ENCODE measurements at places on chromosomes 2 and 18. TPM values are rescaled to one million over a fixed set of nuclear protein-coding genes. Genes with fewer than 3 reads are reported as not detected.

DNA sequence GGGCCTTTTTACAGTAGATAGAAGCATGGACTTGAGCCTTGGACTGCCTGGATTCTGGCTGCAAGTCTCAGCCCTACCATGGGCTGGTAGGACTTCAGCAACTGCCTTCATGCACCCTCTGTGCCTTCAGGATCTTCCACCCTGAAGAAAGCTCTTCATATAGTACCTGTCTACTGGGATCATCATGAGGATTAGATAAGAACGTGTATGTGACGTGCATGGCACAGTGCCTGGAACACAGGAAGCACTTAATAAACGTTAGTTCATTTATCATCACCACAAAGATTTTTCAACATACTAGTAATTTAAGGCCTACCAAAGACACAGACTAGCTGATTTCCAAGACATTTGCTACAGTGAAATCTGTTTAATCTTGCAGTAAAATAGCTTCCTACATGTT lies 53.2 kb upstream of the ITM2C start:
- DNase-seq, result no peak

DNA sequence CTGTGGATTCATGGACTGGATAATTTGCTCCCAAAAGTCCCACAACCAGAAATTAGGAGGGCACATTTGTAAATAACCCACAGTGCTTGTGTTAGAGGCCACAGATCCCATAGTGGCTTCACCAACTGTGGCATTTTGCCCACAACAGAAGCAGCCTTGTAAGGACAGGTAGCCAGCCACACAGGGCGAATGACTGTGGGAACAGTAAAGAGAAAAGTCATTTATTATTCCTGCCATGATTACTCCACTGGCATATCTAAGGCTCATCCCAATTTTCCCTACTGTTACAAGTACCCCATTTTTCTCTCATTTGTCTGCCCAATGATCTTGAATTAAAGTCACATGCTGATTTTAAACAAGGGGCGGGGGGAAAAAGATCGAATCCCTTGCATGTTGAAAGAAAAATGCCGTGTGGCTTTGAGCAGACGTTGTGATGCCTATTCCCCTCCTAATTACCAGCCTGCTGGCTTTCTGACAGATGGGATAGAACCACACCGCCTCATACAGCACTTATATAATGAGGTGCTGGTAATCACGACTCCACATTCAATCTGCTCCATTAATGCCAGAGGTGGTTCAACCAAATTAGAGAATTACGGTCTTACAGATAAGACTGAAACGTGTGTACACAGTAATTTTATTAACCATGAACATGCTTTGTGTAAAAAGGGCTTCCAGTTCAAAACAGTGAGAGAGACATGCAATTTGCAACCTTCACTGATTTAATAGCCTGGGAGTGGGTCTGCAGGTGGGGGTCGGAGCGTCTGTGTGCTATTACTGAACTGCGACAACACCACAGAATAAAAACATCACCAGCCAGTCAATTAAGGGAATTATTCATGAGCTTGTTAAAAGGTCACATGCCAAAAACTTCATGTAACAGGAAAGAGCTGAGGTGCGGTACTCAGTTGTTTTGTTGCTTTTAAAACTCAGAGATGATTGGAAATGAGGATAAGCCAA lies 196.0 kb downstream of the TMEM163 start:
- DNase-seq, result no peak

GRCh38 chr2:129201696-129202095 lies 777.8 kb upstream of the RAB6C start:
- DNase-seq, result no peak

Gene CCDC102B
- 1.1 TPM for total RNA-seq

Gene AGXT
- not detected for total RNA-seq

All from activated CD4-positive, alpha-beta T cell treated with anti-CD3 and anti-CD28 coated beads, Interleukin-2, amount 10 ng/mL, durations not matched to agents 24 days and 14 days (primary cell).